ENCODE measurements at places on chromosomes 1 and 21.
A peak's percentile ranks its signal among the peaks of the same experiment; 100 is the strongest.

DNA sequence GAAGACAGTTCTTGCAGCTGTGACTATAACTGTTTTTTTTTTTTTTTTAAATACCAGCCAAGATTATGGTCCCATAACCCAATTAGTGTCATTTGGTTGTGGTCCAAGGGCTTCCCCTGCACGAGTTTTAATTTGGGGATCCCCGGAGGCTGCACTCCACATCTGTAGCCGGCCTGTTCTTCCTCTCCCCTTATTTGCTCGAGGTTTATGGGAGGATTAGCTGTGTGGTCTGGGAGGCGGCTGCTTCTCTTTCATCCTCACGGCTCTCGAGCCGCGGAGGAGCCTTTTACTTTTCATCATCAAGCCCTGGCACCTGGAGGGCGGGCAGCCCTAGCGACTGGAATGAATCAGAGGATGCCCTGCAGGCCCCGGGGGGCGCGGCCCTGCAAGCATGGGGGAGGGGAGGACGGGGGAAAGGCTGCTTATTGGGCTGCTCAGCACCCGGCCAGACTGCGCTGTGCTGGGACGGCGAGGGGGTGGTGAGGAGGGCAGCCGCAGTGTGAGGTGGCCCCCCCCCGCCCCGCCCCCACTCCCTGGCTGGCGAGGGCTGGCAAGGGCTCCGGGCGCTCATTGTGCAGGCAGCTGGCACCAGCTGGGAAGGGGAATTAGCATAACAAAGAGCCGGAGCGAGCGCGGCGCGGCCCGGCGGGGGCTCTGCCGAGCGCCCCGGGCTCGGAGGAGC, 18.5 kb downstream of the SERTAD4 start:
- peak; percentile 86 for DNase-seq

DNA sequence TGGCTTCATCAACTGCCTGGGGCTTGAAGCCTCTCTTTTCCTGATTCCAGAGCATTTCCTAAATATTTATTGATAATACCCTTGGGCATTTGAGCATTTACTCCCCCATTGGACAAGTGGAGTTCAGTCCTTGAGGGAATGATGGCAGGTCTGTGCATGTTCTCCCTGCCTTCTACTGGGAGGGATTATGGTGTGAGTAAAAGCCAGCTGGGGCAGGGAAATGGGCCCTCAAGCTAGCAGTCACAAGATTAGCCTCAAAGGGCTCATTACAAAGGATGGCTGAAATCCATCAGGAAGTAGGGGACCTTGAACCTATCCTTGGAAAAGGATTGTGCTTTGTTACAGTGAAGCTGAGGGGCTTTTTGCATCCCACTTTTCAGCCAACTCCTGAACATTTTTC, 24.2 kb upstream of the OSBPL9 start:
- no peak for DNase-seq

- no peak for DNase-seq
Measured at GRCh38 chr1:62732331-62732730, 44.1 kb upstream of the DOCK7 start.

GRCh38 chr1:115343200-115343737, 5.2 kb upstream of the NGF start:
- no peak for DNase-seq

- DNase-seq = no peak
Measured at GRCh38 chr1:217096200-217096599, 373.0 kb upstream of the ESRRG start.

GRCh38 chr1:245942856-245943255, 564.2 kb downstream of the SMYD3 start:
- DNase-seq = no peak

- DNase-seq = no peak
Measured at GRCh38 chr1:13451399-13451965, 41.2 kb downstream of the PRAMEF20 start.

- no peak for DNase-seq
Measured at GRCh38 chr1:84426376-84426775, 28.1 kb downstream of the DNASE2B start.

DNA sequence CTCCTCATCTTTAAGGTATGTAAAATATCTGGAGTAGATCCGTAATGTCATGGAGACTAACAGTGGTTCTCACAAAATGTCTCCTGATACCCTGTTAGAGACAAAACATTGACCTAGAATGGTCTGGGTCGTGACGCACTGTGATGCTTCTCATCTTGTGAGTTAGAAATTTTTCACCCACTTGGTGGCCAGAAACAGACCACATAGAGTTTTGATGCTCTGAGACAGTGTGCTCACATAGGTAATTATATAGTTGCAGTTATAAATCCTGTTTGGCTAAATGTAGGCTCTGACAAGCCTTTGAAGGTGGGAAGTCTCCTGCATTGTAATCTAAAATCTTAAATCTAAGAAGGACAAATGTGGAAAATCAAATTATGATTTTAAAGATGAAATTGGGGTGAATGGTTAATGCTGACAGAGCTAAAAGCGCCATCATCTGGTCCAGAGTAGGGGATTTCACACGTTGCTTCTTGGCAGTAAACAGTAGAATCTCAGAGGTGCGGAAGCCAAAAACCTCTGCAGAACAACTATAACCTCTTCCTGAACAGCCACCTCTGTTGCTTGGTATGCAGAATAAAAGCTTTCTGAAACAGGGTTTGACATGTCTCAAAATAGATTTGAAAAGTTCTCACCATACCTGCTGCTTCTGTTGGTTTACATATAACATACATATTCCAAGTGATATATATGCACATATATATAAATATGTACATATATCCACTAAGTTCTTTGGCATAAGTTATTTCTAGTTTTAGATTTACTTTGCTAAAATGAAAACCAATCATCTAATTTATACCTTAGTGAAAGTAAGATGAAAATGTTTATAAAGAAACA, 17.1 kb downstream of the RPAP2 start:
- no peak for DNase-seq

GRCh38 chr1:64453688-64454087, 16.2 kb upstream of the CACHD1 start:
- no peak for DNase-seq

- DNase-seq = no peak
Measured at GRCh38 chr1:47317841-47318240, 3.9 kb upstream of the STIL start.

DNA sequence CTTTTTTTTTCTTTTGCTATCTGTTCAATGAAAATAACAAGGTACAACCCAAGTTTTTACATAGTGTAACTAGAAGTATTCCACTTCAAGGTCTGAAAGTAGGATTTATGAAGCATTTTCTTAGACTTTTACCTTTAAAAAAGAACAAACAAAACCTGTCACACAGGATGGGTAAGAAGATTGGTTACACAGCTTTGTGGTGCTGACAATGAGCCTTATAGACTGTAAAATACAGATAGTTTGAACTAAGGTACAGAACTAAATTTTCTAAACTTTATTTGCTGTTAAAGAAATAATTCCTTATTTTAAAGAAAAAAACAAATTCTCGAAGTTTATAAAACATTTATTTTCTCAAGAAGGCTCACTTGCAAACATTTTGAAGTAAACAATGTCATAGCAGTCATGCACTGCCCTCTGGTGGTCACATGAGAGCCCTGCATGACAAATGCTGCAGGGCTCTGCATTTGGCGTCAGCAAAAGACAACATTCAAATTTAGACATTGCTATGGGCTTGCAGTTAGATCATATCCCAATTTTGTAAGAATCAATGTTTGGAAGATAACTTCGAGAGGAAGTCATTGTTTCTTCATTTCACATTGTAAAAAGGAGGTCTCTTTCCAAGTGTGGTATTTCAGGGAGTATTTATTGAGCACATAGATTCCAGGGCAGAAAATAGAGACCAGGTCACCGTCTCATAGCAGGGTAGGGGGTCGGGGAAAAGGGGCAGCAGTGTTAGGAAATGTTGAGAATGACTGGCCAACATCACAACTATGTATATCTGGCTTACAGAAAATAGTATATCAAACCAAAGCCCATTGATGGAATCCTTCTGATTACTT, 115.3 kb upstream of the FMN2 start:
- peak; percentile 37 for DNase-seq

DNA sequence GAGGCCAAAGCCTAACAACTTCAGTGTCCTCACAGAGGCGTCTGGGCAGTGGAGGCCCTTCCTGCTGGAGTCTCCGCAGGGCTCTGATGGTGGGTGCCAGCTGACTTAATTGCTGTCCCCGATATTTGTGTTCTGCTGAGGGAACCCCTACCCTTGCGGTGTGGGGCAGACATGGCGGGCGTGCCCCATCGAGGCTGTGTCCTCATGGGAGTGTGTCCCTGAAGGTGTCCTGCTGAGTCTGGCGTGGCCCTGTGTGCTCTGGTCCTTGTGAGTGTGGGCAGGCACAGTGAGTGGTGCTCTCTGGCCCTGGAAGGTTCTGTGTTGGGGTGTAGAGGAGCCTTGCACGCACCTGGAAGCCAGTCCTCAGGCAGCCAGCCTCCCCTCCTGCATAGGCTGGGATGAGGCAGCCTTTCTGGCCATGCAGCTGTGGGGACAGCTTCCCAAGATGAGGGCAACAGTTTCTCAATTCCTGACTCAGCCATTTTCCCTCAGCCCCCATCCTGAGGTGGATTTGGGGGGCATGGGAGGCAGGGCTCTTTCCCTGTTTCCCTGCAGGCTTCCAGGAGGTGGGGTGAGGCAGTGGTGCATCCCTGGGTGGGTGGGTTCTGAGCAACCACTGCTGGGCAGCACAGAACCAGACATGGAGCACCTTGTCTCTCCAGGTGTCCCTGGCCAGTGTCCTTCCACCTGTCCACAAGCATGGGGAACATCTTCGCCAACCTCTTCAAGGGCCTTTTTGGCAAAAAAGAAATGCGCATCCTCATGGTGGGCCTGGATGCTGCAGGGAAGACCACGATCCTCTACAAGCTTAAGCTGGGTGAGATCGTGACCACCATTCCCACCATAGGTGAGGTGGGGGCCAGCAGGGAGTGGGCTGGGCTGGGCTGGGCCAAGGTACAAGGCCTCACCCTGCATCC, 6.5 kb downstream of the C1orf35 start:
- no peak for DNase-seq

DNA sequence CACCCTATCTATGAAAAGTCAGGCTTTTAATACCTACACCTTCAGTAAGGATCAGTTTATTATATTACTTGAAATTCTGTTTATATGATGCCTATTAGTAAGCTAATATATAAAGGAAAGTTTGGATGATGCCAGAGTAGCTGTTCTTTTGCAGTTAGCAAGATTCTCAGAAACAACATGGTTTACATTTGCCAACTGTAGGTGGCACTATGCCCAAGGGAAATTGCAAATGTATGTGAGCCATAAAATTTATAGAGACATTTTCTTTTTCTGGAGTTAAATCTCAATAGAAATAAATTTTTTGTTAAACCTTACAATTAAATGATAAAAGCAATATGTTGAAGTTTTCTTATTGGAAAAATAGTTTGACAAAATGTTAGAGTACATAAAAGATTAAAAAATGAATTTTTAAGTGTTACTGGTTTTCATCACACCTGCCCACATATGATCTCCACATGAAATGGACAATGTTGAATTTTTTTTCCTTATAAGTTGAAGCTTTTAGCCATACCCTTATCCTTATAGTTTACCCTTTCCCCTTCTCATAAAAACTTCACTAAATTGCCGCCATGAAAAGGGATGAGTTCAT, 32.1 kb upstream of the EPHX4 start:
- DNase-seq = peak; percentile 40

DNA sequence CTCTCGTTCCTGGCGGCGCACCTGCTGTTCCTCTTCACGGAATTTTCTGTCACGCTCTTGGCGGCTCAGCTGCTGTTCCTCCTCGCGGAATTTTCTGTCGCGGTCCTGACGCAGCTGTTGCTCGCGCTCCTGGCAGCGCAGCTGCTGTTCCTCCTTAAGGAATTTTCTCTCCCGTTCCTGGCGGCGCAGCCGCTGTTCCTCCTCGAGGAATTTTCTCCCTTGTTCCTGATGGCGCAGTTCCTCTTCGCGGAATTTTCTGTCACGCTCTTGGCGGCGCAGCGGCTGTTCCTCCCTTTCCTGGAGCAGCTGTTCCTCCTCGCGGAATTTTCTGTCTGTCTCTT, 6.4 kb downstream of the TCHH start:
- DNase-seq = no peak
